ENCODE measurements at places on chromosomes 1 and 21.

GRCh38 chr1:57858740-57859139 lies 434.9 kb upstream of the DAB1 start:
- no peak for DNase-seq

DNA sequence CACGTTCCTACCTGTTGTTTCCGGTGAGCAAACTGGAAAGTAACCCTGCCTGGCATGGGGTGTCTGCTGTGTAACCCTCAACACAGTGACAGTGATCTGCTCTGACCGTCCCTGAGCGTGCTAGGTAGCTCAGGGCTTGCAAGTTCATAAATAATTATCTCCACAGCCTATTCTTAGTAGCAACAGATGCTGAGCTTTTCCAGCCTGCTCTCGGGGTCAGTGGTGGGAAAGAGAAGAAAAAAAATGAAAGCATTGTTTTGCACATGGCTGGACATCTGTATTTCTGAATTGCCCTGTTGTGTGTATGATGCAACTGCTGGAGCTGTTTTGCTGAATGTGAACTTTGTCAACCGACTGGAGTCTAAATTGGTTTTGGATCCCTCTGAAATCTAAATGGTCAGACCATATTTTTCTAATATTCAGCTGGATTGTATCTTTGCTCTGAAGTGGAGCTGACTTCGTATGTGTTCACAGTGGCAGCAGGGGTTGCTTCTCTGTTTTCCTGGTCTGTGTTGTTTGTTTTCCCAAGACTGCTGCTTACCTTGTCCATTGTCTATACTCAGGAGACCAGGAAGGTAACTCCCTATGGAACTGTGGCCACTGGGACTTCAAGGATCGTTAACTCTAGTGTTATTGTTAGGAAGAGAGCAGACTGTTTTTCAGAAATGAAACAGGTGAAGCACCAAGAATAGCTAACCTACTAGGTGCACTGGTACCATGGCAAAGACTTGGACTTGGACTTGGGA lies 27.0 kb downstream of the TGFB2 start:
- no peak for DNase-seq

DNA sequence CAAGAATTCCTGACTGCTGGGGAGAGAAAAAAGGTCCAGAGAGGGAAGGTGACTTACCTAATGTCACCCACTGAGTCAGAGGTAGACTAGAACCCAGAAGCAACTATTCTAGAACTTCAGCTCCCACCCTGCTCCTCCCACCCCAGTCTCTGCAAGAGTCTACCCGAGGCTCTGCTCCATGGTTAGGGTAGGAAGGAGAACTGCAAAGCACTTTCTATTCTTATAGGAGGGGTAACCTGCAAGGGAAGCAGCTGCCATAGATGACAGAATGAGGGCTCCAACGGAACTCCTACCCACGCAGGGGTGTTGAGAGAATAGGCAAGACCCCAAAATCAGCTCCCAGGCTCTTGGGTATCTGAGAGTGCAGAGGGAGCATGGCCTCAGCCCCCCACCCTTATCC lies 4.3 kb downstream of the SLC9A1 start:
- DNase-seq = no peak

- DNase-seq = no peak
Measured at GRCh38 chr1:55210990-55211801, 4.0 kb downstream of the USP24 start.

DNA sequence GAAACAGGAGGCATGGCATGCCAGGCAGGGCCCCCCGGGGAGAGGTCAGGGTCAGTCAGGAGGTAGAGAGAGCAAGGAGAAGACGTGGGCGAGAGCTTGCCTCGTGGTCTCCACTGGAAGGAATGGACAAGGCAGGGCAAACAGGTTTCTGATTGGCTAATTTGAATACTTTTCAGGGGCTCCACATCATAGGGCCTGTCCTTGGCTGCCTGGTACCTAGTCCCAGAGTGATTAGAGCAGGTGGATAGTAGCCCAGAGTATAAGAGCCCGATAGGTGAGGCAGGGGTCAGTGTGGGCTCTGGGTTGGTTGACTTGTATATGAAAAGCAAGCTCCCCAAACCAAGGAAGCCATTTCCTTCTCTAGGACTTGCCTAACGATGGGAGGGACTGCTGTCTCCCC lies 178.6 kb downstream of the ZP4 start:
- no peak for DNase-seq

GRCh38 chr1:239909898-239910297 lies 181.8 kb upstream of the FMN2 start:
- DNase-seq = no peak

GRCh38 chr1:54417123-54417522 lies 10.9 kb upstream of the SSBP3 start:
- no peak for DNase-seq

DNA sequence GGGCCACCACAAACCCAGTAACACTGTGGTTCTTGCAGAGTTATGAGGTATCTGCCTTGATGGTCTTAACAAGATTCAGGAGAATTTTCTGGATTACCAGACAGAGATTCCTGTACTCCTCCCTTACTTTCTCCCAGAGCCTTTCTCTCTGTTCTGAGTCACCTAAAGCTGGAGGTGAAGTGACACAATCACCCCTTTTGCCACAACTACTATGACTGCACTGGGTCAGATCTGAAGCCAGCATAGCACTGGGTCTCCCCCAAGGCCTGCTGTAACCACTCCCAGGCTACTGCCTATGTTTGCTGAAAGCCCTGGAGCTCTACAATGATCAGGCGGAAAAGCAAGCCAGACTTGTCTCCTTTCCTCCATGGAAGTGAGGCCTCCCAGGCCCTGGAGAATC lies 156.7 kb upstream of the NEGR1 start:
- no peak for DNase-seq

DNA sequence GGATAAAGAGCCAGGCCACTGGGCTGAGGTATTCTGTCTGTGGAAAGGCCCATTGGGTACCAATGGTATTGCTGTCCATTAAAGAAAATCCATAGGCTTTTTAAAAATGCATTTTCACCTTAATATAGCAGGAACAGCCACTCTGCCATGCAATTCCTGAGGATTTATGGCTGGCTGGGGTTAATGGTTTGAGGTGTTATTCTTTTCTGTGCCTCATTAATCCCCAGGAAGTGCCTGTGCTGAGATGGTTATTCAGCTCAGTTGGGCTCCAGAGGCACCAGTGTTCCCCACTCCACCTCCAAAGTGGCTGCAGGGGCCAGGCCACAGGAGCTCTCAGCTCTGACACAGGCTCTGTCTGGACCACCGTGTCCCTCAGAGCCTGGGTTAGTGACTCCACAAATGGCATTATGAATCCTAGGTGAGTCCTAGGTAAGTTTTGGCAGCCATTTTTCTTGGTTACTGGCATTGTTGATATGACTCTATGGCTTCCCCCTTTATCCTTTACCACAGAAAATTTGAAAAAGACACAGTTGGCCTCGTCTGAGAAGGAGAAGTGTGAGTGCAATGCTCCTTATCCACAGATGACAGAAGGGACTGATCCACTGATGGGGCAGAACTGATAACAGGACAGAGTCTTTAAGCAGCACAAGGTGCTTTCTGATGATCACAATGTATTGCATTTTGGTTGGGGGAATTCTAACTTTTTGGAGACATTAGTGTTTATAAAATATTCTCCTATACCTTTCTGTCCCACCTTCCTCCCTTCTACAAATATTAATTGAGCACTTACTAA lies 2.2 kb upstream of the PAPPA2 start:
- DNase-seq = no peak

GRCh38 chr1:246460406-246460805 lies 46.7 kb downstream of the SMYD3 start:
- no peak for DNase-seq

DNA sequence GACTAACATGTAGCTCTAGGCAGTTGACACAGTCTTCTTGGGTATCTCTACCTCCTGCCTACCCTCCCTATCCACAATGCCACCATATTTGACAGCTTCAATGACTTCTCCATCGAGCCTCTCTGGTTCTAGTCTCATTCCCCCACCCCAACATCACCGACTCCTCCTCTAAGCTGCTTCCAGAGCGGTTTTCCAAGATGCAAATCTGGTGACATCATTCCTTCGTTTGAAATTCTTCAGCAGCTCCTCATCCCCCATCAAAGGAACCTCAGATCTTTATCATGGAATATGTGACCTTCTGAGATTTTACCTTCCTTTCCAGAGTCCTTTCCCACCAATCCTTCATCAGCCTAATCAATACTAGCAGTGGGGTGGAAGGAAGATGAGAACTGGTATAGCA lies 352.4 kb upstream of the RUNX1 start:
- no peak for DNase-seq

DNA sequence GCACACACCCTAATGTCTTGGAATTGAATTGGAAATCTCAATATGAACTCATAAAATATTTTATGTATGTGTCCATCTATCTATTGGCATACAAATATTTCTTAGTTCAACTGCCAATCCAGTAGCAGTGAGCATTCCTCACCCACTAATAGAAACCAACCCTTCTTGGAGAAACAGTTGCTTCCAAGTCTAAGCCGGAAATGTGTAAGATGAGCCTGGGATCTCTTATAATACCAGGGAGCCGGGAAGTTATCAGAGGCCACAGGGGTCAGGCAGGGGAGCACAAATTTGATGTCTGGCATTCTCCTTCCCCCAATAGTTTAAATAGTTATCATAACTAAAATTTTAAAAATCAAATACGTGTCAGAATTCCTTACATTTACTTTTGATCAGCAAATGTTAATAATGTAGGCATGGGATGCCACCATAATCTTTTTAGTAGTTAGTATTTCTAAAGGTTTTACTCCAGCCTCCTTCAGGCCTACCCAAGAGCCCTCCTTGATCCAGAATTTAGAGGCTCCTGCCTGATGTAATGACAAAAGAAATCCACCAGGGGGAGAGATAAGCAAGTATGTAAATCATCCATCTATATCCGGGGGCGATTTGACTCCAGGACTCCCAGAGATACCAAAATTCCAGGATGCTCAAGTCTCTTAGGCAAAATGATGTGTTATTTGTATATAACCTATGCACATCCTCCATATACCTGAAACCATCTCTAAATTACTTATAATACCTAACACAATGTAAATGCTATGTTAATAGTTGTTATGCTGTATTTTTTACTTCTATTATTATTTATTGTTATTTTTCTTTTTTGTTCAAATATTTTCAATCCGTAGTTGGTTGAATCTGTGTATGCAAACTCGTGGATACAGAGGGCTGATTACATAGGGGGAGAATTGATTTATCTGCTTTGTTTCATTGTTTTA lies 218.7 kb upstream of the COA6 start:
- peak; percentile 22 for DNase-seq

- no peak for DNase-seq
Measured at GRCh38 chr1:209755926-209756614, at the start of gene TRAF3IP3. TRAF3IP3 (plus strand) TSS chr1:209756053; CDS start chr1:209760040, 3,987 bp downstream.
